A375 (cell line): ENCODE measurements at places on chromosomes 16 and 17. TPM values are rescaled to one million over a fixed set of nuclear protein-coding genes. Genes with fewer than 3 reads are reported as not detected.

CTRB1 gene
- not detected in 2 replicates for total RNA-seq

CFAP52 gene
- not detected in 2 replicates for total RNA-seq

ALDH3A2 gene
- total RNA-seq, result 46.0 and 53.2 TPM in 2 replicates

SLC5A2 gene
- 0.53 TPM in 1 of 2 replicates, not detected in the other for total RNA-seq

BFAR gene
- 81.8 and 96.3 TPM in 2 replicates for total RNA-seq

ABCC11 gene
- total RNA-seq, result 0.27 TPM in 1 of 2 replicates, not detected in the other

TLE7 gene
- not detected in 2 replicates for total RNA-seq

ITGAX gene
- total RNA-seq, result 2.4 and 3.4 TPM in 2 replicates

ABCA8 gene
- total RNA-seq, result 0.88 and 5.8 TPM in 2 replicates

LAT gene
- total RNA-seq, result 0.83 and 1.2 TPM in 2 replicates

SEC14L5 gene
- total RNA-seq, result not detected in 2 replicates

ALKBH5 gene
- 61.4 TPM in 2 replicates for total RNA-seq

ZACN gene
- total RNA-seq, result 0.29 TPM in 1 of 2 replicates, not detected in the other

PLA2G10 gene
- total RNA-seq, result not detected in 2 replicates

KAT2A gene
- 23.5 and 36.3 TPM in 2 replicates for total RNA-seq

CYB5B gene
- total RNA-seq, result 30.9 and 56.2 TPM in 2 replicates

FKBP10 gene
- 259 and 283 TPM in 2 replicates for total RNA-seq

PRSS36 gene
- 0.98 TPM in 1 of 2 replicates, not detected in the other for total RNA-seq

MAP1LC3B gene
- total RNA-seq, result 13.8 and 21.2 TPM in 2 replicates

HSD3B7 gene
- total RNA-seq, result 2.2 and 2.4 TPM in 2 replicates

IRF8 gene
- 0.27 TPM in 1 of 2 replicates, not detected in the other for total RNA-seq

ZP2 gene
- not detected in 2 replicates for total RNA-seq

TBC1D3C gene
- total RNA-seq, result not detected in 2 replicates

RMI2 gene
- 17.5 and 18.7 TPM in 2 replicates for total RNA-seq

CCDC43 gene
- total RNA-seq, result 28.9 and 39.1 TPM in 2 replicates

CHRNE gene
- 0.19 and 0.38 TPM in 2 replicates for total RNA-seq

GHDC gene
- total RNA-seq, result 17.3 and 20.4 TPM in 2 replicates

CA5A gene
- total RNA-seq, result not detected in 2 replicates

PLEKHH3 gene
- 20.7 and 31.9 TPM in 2 replicates for total RNA-seq

TMEM238L gene
- total RNA-seq, result not detected in 2 replicates

WNK4 gene
- 16.1 and 27.3 TPM in 2 replicates for total RNA-seq

PRR14 gene
- 9.6 and 17.8 TPM in 2 replicates for total RNA-seq

TOP2A gene
- total RNA-seq, result 127 and 132 TPM in 2 replicates

OTOP2 gene
- not detected in 2 replicates for total RNA-seq

ACSM5 gene
- total RNA-seq, result 0.34 and 0.40 TPM in 2 replicates

CHMP1A gene
- 78.3 and 85.8 TPM in 2 replicates for total RNA-seq

LRRC46 gene
- 0.32 and 0.98 TPM in 2 replicates for total RNA-seq

KCNH4 gene
- total RNA-seq, result 0.03 and 0.04 TPM in 2 replicates

GAS2L2 gene
- not detected in 2 replicates for total RNA-seq

MGAT5B gene
- total RNA-seq, result 9.9 and 15.8 TPM in 2 replicates

CRHR1 gene
- not detected in 2 replicates for total RNA-seq

PDILT gene
- total RNA-seq, result not detected in 2 replicates

VKORC1 gene
- 141 and 193 TPM in 2 replicates for total RNA-seq

TMEM235 gene
- total RNA-seq, result not detected in 2 replicates

KREMEN2 gene
- 2.4 and 4.1 TPM in 2 replicates for total RNA-seq

NXN gene
- total RNA-seq, result 1.1 and 4.4 TPM in 2 replicates

STRADA gene
- 18.3 and 22.6 TPM in 2 replicates for total RNA-seq

FOXN1 gene
- total RNA-seq, result 0.11 TPM in 1 of 2 replicates, not detected in the other

SULT1A2 gene
- not detected in 2 replicates for total RNA-seq

TBC1D3I gene
- total RNA-seq, result not detected in 2 replicates
